Tibial nerve (tissue), 4 donors: ENCODE measurements at places on chromosomes 16 and 17.

GRCh38 chr17:78935419-78936323, 10.5 kb upstream of the TIMP2 start:
- DNase-seq: peak; percentile 65
- H3K27ac ChIP-seq: peak overlapping the region; percentile 43
- no peaks in the 10 kb centered on the region for H3K36me3 ChIP-seq
- no peak overlapping the region for H3K4me3 ChIP-seq
- peaks cover 19% of the 10 kb centered on the region for H3K4me1 ChIP-seq

GRCh38 chr16:50204453-50205108, 51.5 kb downstream of the TENT4B start:
- no peak for DNase-seq
- H3K27ac ChIP-seq: no peak overlapping the region
- no peak overlapping the region for H3K4me3 ChIP-seq
- H3K36me3 ChIP-seq: no peaks in the 10 kb centered on the region
- H3K4me1 ChIP-seq: peaks cover 34% of the 10 kb centered on the region
- H3K27me3 ChIP-seq: no peaks in the 10 kb centered on the region

DNA sequence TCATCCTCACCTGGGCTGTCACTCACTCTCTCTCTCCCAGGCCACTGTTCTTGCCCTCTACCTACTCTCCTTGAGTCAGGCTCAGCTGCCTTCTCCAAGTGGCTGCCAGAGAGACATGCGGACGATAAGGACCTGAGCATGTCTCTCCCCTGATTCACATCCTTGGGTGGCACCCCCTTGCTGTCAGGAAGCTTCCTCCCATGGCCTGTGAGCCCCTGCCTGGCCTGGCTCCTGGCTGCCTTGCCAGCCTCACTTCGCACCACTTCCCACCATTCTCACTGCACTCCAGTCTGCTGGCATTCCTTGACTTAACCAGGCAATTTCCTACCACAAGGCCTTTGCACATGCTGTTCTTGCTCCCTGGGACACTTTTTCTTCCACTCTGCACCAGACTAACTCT, 2.7 kb upstream of the ALDH3A1 start:
- H3K4me3 ChIP-seq: no peak overlapping the region
- no peaks in the 10 kb centered on the region for H3K36me3 ChIP-seq
- peaks cover 26% of the 10 kb centered on the region for H3K4me1 ChIP-seq
- H3K27ac ChIP-seq: no peak overlapping the region
- H3K27me3 ChIP-seq: no peaks in the 10 kb centered on the region

GRCh38 chr17:66138120-66138519, 53.8 kb downstream of the CEP112 start:
- H3K27ac ChIP-seq: no peak overlapping the region
- no peaks in the 10 kb centered on the region for H3K4me1 ChIP-seq
- no peaks in the 10 kb centered on the region for H3K27me3 ChIP-seq
- H3K4me3 ChIP-seq: no peak overlapping the region
- H3K36me3 ChIP-seq: no peaks in the 10 kb centered on the region

GRCh38 chr17:38789185-38789584, 10.2 kb downstream of the PIP4K2B start:
- no peak overlapping the region for H3K27ac ChIP-seq
- no peaks in the 10 kb centered on the region for H3K27me3 ChIP-seq
- H3K4me1 ChIP-seq: peaks cover 38% of the 10 kb centered on the region
- no peak for DNase-seq
- no peak overlapping the region for H3K4me3 ChIP-seq

GRCh38 chr17:1082579-1082978, 85.7 kb downstream of the TIMM22 start:
- no peak overlapping the region for H3K4me3 ChIP-seq
- H3K4me1 ChIP-seq: peaks cover 12% of the 10 kb centered on the region
- DNase-seq: no peak
- peaks cover 63% of the 10 kb centered on the region for H3K36me3 ChIP-seq

GRCh38 chr16:50301626-50302471, 35.5 kb downstream of the ADCY7 start:
- H3K4me3 ChIP-seq: no peak overlapping the region
- peaks cover 7% of the 10 kb centered on the region for H3K36me3 ChIP-seq
- no peak for DNase-seq
- H3K27ac ChIP-seq: no peak overlapping the region
- no peaks in the 10 kb centered on the region for H3K4me1 ChIP-seq
- H3K27me3 ChIP-seq: no peaks in the 10 kb centered on the region

DNA sequence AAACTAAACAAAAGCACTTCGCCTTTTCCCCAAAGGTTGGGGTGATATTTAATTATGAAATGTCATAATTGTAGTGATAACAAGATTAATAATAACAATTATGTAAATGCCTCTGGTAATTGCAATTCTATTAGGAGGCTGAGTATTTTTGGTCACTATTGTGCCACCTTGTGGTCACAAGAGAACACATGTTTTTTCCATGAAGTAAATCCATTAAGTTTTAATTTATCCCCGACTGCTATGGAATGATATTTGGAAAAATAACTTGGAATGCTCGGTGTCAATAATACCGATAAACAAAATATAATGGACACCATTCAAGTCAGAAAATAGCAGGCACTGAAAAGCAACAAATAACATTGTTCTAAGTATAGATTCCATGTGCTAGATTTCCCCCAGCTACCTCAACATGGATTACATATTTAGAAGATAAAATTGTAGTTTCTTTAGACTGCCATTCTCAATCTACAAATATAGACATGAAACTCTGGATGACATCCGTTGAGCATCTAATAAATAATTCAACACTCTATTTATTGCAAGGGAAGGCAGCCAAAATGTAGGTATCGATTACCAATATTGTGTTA, 25.0 kb upstream of the KCNJ2 start:
- no peak overlapping the region for H3K27ac ChIP-seq
- no peaks in the 10 kb centered on the region for H3K27me3 ChIP-seq
- no peak for DNase-seq
- H3K4me1 ChIP-seq: no peaks in the 10 kb centered on the region
- no peak overlapping the region for H3K4me3 ChIP-seq

DNA sequence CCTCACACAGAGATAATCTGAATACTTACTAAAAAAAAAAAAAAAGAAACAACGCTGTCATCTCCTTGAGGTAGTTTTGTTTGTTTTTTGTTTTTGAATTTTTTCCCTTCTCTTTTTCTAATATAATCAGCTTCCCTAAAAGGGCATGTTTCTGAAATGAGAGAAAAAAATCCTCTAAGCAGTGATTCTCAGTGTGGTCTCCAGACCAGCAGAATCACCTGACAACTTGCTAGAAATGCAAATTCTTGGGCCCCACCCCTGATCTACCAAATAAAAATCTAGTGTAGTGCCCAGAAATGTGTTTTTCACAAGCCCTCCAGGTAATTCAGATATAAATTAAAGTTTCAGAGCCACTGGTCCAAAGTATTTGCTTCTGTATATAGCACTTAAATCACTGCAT, 65.4 kb downstream of the SSH2 start:
- no peak overlapping the region for H3K4me3 ChIP-seq
- no peak overlapping the region for H3K27ac ChIP-seq
- peaks cover 11% of the 10 kb centered on the region for H3K4me1 ChIP-seq
- no peaks in the 10 kb centered on the region for H3K36me3 ChIP-seq

GRCh38 chr16:73323880-73324279, 276.0 kb upstream of the ZFHX3 start:
- DNase-seq: peak; percentile 14
- no peaks in the 10 kb centered on the region for H3K36me3 ChIP-seq
- H3K4me3 ChIP-seq: no peak overlapping the region
- H3K27me3 ChIP-seq: no peaks in the 10 kb centered on the region
- H3K4me1 ChIP-seq: no peaks in the 10 kb centered on the region

GRCh38 chr16:77993111-77993985, 29.0 kb upstream of the CLEC3A start:
- no peak for DNase-seq
- H3K36me3 ChIP-seq: no peaks in the 10 kb centered on the region
- H3K4me3 ChIP-seq: no peak overlapping the region
- no peak overlapping the region for H3K27ac ChIP-seq
- H3K27me3 ChIP-seq: no peaks in the 10 kb centered on the region
- no peaks in the 10 kb centered on the region for H3K4me1 ChIP-seq

- peaks cover 5% of the 10 kb centered on the region for H3K36me3 ChIP-seq
- no peaks in the 10 kb centered on the region for H3K27me3 ChIP-seq
- H3K27ac ChIP-seq: no peak overlapping the region
- DNase-seq: no peak
- H3K4me3 ChIP-seq: no peak overlapping the region
These were observed 65.3 kb downstream of the COG7 start for GRCh38 chr16:23387666-23388065.

DNA sequence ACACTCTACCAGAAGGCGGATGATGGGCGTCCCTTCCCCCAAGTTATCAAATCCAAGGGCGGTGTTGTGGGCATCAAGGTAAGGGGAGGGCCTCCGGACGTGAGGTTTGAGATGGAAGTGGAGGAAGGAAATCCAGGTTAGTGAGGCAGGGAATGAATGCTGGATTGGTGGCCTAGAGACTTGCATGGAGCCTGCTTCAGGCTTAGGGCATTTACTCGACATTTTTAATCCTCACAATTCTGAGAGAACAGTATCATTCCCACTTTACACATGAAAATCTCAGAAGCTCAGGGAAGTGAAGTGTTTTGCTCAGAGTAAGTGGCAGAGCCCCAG, 2.0 kb downstream of the ALDOA start:
- no peak for DNase-seq
- H3K27ac ChIP-seq: no peak overlapping the region
- H3K36me3 ChIP-seq: peaks cover 30% of the 10 kb centered on the region
- no peaks in the 10 kb centered on the region for H3K27me3 ChIP-seq
- peaks cover 5% of the 10 kb centered on the region for H3K4me1 ChIP-seq
- no peak overlapping the region for H3K4me3 ChIP-seq

DNA sequence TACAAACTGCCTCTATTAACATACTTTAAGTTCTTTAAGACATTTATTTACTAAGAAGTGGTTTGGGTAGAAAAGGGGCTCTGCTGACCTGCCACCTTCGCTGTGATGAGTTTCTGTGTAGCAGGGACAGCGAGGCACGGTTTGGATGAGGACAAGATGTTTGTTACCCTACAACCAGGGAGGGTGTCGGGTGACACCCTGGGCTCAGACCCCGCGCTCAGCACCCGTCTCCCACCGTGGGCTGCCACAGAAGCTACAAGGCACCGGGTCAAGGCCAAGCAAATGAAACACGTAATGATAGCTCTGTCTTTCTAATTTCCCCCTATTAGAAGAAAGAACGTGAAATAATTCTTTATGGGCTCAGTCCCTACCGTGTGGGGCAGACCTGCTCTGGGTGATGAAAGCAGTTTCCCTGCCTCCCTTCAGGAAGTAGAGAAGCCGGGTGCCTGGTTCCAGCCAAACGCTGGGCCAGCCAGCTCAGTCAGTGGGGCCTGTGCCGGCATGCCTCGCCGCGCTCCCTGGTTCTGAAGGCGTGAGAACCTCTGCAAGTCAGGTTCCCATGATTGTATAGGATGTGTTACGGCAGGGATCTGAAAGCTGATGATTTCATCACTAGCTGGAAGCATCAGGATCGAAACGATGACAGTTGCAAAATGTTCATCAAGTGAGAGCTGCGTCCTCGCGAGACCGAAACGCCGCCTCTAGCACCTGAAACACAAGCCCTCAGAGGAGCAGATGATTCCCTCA, 3.9 kb downstream of the ZNF750 start:
- H3K36me3 ChIP-seq: no peaks in the 10 kb centered on the region
- no peak overlapping the region for H3K27ac ChIP-seq
- no peaks in the 10 kb centered on the region for H3K27me3 ChIP-seq
- no peak overlapping the region for H3K4me3 ChIP-seq
- H3K4me1 ChIP-seq: no peaks in the 10 kb centered on the region
- DNase-seq: no peak

DNA sequence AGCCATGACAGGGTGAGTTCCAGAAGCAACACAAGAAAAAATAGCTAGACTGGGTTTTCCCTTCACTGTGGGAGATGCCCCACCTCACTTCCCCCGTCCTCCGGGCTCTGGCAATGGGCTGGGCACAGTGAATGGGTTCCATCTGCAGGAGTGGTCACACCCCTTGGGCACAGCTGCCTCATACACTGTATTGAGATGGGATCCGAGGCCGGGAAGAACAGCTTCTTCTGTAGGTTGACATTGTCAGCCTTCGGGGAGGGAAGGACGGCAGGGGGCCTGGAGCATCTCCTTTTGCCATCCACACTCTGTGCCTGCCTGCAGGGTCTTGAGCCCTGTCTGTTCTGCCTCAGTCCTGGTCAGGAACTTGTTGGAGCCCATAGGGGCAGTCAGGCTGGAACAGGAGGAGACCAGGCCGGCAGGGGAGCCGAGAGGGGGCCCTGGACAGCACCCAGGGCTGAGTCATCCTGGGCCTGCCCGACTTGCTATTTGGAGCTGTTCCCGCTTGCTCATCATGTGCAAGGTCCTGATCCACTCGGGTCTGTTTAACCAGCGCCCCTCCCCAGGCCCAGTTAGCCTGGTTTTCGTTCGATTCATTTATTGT, 286.7 kb downstream of the SEC14L1 start:
- DNase-seq: no peak
- peaks cover 85% of the 10 kb centered on the region for H3K4me1 ChIP-seq
- H3K4me3 ChIP-seq: no peak overlapping the region
- no peaks in the 10 kb centered on the region for H3K27me3 ChIP-seq

GRCh38 chr17:19753051-19753509, 5.0 kb upstream of the ALDH3A1 start:
- peaks cover 18% of the 10 kb centered on the region for H3K4me1 ChIP-seq
- no peaks in the 10 kb centered on the region for H3K36me3 ChIP-seq
- no peak for DNase-seq
- H3K4me3 ChIP-seq: no peak overlapping the region

- no peaks in the 10 kb centered on the region for H3K27me3 ChIP-seq
- no peaks in the 10 kb centered on the region for H3K36me3 ChIP-seq
- no peak overlapping the region for H3K4me3 ChIP-seq
- peaks cover 43% of the 10 kb centered on the region for H3K4me1 ChIP-seq
These were observed 699 bp upstream of the PVALEF start for GRCh38 chr17:81164371-81165245.

- H3K4me3 ChIP-seq: no peak overlapping the region
- no peaks in the 10 kb centered on the region for H3K27me3 ChIP-seq
- no peak overlapping the region for H3K27ac ChIP-seq
These were observed 356.7 kb downstream of the SOX9 start for GRCh38 chr17:72477491-72477890.

DNA sequence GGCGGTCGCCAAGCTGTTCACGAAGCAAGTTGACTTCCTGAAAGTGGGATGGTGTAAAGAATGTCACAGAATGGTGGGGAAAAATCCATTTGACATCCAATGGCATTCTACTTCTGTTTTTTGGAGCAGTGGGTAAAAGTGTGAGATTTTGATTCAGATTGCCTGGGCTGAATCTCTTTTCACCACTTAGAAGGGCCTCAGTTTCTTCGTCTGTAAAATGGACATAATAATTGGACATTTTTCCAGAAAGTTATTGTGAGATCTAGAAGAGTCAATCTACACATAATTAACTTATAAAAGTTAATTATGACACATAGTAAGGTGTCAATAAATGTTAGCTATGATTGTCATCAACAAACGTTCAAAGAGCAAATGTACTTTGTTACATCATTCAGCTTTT, 3.0 kb downstream of the KRT40 start:
- H3K4me1 ChIP-seq: peaks cover 10% of the 10 kb centered on the region
- no peaks in the 10 kb centered on the region for H3K36me3 ChIP-seq
- H3K27ac ChIP-seq: no peak overlapping the region
- H3K4me3 ChIP-seq: no peak overlapping the region
- peaks cover 4% of the 10 kb centered on the region for H3K27me3 ChIP-seq
- no peak for DNase-seq

- H3K36me3 ChIP-seq: no peaks in the 10 kb centered on the region
- no peaks in the 10 kb centered on the region for H3K27me3 ChIP-seq
- peaks cover 13% of the 10 kb centered on the region for H3K4me1 ChIP-seq
- no peak for DNase-seq
- peak overlapping the region; percentile 29 for H3K27ac ChIP-seq
These were observed 2.4 kb upstream of the B9D1 start for GRCh38 chr17:19364699-19365498.

GRCh38 chr16:52773026-52773425, 226.1 kb upstream of the TOX3 start:
- H3K4me3 ChIP-seq: no peak overlapping the region
- H3K27me3 ChIP-seq: no peaks in the 10 kb centered on the region
- no peaks in the 10 kb centered on the region for H3K36me3 ChIP-seq
- H3K27ac ChIP-seq: no peak overlapping the region
- H3K4me1 ChIP-seq: no peaks in the 10 kb centered on the region
- no peak for DNase-seq
